ENCODE measurements at places on chromosomes 12 and 14.

- DNase-seq: no peak
Observed at GRCh38 chr12:10241727-10242126, 29.1 kb downstream of the GABARAPL1 start.

DNA sequence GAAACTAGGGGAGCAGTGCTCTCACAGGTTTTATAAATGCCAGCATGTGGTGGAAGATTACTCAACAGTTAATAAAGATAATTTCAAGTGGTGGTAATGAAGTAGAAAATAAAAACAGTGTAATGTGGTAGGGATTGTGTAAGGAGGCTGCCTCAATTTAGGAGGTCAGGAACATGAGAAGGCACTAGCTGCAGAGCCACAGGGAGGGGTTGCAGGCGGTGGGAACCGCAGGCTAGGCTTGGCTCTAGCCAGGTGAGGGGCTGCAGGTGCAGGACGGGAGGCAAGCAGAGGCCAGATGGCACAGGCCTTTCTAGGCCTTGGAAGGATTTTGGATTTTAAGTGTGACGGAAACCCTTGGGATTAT, 768 bp downstream of the METTL25 start:
- no peak for DNase-seq

DNA sequence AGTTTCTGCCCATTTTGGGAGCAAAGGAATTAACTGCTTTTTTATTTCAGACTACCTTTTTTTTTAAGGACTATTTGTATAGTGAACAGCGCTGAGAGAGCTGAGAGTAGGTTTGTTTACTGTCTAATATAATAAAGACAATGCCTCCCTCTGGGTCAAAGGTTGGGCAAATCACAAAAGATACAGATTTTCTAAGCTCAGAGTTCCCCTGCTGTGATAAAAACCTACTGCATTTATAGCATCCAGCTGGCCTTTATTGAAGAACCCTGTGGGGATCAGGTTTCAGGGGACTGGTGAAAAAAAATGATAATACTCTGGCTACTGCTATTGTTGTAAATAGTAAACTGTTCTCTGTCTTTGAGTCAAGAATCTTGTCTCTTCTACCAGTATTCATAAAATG, 28.7 kb downstream of the CCDC59 start:
- DNase-seq: no peak

DNA sequence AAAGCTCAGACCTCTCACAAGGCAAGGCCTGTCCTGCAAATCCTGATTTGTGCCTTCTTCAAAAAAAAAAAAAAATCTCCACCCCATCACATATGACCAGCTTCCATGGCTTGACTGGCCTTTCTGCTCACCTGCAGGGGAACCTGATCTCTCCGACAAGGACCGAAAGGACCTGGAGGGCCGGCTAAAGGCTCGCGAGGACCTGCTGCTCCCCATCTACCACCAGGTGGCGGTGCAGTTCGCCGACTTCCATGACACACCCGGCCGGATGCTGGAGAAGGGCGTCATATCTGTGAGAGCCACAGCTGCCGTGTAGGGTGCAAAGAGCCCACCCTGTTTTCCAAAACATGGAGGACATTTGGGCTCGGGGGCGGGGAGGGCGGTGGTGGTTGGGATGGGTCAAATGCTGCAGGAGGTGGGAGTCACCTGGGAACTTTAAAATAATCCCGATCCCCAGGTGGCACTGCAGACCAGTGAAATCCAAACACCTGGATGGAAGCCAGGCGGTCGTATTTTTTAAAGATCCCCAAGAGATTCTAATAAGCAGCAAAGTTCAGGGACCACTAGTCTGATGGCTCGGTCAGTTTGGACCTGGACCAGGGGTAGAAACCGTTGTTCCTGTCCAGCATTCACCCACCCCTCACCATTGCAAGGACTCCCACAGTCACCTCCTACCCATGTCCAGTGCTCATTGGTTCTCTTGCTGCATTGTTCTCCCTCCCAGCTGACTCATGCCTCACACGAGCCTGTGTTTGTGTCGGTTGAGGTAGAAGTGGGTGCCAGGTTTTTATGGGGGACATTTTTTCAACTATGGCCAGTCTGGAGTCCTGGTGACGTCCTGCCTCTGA, 44.8 kb downstream of the FOXN4 start:
- peak; percentile 81 for DNase-seq

DNA sequence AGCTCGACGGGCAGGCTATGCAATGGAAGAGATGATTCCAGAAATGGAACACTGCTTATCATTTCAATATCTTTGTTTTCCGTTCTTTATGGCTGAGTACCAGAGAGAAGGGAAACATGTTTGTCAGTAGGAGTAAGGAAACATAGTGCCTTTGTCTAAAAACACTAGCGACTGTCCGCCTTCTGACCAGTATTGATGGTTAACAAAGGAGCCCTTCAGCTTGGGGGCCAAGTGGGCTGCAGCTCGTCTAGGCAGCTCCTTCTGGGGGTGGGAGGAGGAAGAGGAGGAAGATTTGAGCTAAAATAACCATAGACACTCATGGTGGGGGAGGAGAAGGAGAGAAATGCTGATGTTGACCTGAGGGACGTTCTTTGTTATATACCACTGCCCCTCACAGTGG, 15.0 kb downstream of the COQ5 start:
- DNase-seq: no peak

DNA sequence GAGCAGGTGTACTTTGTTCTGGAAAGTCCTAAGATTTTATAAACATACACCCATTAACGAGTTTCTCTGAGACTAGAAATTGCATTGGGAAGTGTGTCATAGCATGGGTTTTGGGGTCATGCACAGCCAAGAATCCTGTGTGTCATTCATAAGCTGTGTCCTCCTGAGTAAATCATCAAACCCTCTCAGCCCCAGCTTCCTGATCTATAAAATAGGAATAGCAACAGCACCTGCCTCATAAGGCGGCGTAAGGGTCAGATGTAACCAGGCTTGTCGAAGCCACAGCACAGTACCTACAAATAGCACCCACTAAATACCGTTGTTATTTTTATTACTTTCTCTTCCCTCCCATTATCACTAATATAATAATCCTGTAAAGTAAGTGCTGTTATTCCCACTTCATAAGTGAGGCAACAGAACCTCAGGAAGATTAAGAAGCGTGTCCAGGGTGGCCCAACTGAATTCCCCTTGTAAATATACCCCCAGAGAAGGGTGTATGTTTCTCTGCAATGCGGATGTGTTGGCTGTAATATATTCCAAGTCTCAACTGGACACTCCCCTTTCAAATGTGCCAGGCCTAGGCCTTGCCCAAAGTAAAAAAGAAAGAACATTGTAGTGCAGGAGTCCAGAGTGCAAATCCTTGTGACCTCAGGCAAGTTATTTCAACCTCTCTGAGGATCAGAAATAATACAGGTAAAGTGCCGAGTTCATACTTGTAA, 188.3 kb upstream of the BCL2L14 start:
- DNase-seq: no peak

DNA sequence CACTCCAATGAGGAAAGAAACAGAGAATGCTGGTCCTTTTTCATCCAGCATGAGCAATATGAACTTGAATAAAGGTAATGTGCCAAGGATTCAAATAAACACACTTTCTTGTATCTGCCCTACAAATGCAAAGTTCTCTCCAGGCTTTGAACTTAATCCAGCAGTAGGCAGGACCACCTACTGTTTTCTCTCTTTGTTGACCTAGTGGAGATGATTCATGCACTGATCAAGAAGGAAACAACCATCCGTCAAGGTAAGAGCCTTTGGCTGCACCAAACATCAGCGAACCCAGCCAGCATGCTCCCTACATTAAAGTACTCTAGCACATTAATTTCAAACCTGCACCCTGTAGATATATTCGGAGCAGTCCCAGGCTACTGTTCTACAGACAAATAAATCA, 489.3 kb downstream of the GALC start:
- DNase-seq: no peak

DNA sequence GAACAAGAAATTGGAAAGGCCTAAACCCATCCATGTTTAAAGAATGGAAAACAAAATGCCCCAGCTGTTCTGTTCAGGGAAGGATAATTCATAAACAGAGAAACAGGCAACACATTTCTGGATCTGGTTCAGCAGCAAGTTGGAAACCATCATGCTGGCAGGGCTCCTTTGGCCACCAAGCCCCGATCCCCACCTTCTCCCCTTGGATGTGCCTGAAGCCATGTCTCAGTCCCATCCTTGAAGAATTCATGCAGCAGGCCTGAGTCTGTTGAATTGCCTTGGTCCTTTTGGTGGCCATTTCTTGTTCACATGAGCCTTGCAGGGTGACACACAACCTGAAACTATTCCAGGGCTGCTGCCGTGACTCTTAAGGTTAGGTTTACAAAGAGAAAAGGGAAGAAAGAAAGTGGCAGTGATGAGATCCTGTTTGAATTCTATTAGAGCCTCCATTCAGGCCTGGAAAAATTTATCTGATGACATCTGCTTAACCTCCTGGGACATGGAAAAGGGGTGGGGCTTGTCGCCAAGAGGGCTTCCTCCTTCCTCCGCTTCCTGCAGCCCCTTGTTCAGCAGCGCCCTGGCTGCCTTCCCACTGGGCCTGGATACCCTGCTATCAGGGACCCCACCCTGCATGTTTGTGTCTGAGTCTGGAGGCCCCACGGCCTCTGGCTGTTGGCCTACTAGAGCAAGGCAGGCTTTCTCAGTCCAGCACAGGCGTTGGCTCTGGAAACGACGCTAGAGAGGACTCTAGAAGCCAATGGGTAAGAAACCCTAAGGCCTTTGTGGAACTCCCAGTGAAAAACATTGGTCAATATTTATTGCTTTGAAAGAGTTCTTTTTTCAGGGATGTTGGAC, 341.9 kb downstream of the C12orf75 start:
- DNase-seq: no peak

GRCh38 chr12:43937947-43938346, 102.1 kb downstream of the TMEM117 start:
- no peak for DNase-seq

GRCh38 chr14:53993920-53994607, 37.4 kb upstream of the BMP4 start:
- no peak for DNase-seq

GRCh38 chr12:80190001-80190400, 90.7 kb downstream of the OTOGL start:
- DNase-seq: no peak

GRCh38 chr12:99658671-99659349, 11.3 kb downstream of the GARIN6 start:
- DNase-seq: no peak

DNA sequence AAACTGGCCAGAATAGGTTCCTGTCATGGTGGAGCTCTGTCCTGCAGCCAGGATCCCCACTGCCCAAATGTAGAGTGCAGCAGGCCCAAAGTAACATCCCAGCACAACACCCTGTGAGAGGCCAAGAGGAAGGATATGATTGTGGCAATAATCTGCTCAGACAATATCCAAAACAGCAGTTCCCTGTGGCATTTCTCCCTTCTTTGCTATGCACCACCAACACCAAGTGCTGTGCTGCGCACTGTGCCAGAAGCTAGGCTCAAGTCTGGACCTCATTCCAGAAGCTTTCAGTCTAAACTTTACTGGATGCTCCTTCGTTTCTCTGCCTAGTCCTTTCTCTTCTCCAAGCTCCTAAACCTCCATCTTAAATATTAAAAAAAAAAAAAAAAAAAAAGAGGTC, 33.4 kb downstream of the SLC11A2 start:
- DNase-seq: no peak

Measured in mesothelial cell of epicardium (in vitro differentiated cells).